Activated CD4-positive, alpha-beta T cell treated with anti-CD3 and anti-CD28 coated beads, Interleukin-2, amount 50 U/mL, for 24 hours (primary cell): ENCODE measurements at places on chromosomes 1 and 21.
A peak's percentile ranks its signal among the peaks of the same experiment; 100 is the strongest.

DNA sequence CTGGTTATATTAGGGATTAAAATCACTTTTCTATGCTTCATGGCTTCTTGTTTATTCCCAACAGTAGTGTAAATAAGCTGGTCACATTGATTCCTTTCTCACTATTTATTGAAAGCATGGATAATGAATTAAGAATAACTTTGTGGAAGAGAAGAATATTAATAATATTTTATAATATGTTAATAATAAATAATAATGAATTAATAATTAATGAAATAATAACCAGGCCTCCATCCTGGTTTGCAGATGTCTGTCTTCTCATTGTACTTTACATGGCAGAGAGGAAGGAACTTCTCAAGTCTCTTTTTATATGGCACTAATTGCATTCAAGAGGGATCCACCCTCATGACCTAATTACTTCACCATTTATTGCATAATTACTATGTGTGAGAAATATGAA, 473.5 kb downstream of the PTPRC start:
- no peak for DNase-seq

- no peak for DNase-seq
Observed at GRCh38 chr1:200386416-200386815, 23.4 kb downstream of the ZNF281 start.

GRCh38 chr1:96559707-96560596, 161.6 kb upstream of the PTBP2 start:
- DNase-seq = no peak

DNA sequence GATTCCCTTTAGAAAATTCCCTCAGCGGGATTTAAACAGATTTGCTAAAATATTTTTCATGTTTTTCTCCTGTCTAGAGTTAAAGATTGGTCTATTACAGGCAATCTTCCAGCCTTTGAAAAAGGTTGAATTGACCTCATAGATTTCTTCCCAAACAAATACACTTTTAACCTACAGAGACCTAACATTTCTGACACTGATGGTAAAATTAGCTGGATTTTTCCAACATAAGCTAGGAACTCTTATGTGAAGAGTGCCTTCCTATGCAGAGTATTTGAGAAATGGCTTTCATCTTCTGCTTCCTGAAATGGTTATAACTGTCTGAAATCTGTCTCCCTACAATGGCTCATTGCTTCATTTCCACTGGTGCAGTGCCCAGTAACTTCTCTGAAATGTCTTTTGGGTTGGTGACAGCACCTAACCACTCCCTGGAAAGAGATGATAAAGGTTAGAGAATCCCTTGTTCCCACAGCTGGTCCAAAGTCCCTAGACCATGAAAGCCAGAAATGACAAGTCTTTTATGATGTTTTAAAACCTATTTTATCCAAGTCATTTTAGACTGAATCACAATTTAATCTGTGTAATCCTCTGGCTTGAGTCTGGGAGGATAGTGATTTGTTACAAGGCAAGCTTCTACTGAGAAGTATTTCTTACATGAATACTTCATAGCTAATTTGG, 269.4 kb downstream of the BACH1 start:
- no peak for DNase-seq

DNA sequence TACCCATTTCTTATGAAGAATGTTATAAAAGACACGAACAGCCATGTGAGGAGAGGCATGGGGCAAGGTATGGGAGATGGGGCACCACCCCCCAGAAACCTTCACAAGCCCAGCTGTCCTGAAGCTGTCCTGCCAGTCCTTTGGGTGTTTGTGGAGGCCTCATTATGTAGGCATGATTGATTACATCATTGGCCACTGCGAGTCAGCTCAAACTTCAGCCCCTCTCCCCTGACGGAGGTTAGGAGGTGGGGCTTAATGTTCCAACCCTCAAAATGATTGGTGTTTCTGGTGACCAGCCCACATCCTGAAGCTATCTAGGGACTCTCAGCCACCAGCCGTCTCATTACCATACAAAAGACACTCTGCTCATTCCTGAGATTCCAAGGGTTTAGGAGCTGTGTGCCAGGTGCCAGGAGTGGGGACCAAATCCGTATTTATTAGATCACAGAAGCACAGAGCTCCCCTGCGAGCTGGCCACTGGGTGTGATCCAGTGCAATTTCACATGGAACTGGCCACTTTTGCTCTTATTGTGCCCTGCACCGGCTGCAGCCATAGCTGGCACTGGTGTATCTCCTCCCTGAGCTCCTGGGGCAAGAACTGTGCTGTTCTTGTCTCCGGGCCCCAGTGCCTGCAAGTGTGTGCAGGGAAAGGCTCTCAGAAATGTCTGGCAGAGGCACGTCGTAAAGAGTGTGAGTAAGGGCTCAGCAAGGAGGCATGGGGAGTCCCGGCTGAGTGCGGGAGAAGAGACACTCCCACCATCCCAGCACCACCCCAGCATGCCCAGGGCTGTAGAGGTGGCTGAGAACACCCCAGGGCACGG, 10.5 kb downstream of the KIAA1614 start:
- no peak for DNase-seq

- DNase-seq = no peak
Observed at GRCh38 chr1:203547771-203548421, 53.9 kb downstream of the OPTC start.

DNA sequence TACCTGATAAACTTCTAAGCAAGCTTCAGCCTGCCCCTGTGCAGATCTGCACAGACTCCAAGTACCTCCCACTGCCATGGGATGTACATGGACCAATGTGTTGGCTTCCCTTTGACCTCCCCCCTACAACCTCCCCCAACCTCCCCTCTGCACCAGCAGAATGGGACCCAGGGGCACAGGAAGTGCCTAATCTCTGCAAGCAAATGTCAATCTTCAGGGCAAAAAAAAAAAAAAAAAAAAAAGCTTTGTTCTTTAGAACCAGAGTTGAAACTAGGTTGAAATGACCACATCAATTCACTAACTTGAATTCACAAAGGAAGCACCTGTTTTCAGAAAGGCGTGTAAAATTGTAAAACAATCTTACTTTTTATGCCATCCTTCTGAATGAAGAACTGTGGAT, 53.9 kb upstream of the TIAM1 start:
- DNase-seq = no peak

DNA sequence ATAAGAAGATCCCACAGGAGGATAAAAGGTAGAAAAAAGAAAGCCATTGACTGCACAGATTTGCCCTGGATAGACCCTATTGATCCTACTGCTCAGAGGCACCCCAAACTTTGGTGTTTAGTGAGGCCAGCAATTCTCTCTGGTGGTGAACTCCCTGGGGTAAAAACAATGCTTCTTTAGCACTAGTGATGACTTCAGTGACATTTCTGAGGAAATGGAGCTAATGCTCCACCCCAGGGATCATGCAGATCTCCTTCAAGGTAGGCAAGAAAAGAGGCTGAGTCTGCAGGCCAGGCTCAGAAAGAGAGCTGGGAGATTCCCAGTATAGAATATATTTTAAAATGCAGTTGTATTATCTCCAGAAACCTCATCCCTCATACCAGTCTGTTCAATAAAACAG, 140.3 kb downstream of the LMX1A start:
- DNase-seq = no peak

DNA sequence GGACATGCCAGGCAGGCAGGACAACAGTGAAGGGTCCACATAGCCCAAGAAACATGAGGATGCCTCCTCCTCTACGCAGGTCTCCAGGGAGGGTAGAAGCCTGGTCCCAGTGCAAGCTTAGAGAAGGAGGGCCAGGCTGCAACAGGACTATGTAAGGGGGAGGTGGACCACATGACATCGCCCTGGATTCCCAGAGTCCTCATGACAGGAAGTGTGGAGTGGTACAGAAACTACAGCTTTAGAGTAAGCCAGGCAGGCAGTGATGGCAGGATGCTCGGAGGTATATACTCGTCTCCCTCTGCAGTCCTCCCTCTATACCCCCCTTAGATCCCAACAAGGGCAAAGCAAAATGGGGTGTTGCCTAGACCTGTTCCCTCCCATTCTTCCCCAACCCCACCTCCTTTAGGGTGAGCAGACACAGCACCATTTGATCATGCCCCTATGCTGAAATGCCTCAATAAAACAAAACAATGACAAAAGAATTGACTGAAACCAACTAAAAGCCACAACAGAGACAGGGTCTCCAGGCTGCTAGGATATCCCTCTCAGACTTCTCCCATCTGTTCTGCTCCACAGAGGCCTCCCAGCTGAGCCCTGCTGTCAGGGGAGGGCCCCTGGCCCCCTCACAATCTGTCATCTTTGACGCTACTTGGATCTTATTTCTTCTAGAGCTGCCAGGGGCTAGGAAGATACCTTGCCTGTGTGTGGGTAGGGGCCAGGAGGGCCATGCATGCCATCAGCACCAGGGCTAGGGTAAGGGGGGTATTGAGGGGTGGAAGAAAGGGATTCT, 13.1 kb downstream of the FAM78B start:
- no peak for DNase-seq

GRCh38 chr1:67575861-67576260, 109.1 kb upstream of the GADD45A start:
- DNase-seq = no peak

GRCh38 chr1:241551759-241552638, 19.8 kb downstream of the KMO start:
- peak; percentile 46 for DNase-seq

GRCh38 chr1:13585612-13585991, 2.0 kb downstream of the PDPN start:
- DNase-seq = no peak
